ENCODE measurements at places on chromosomes 2 and 18. TPM values are rescaled to one million over a fixed set of nuclear protein-coding genes. Genes with fewer than 3 reads are reported as not detected.

GULP1 gene
- 31.5 TPM for total RNA-seq

TEX44 gene
- total RNA-seq: not detected

SERPINB4 gene
- total RNA-seq: not detected

RIT2 gene
- total RNA-seq: not detected

STPG4 gene
- total RNA-seq: 6.5 TPM

MC5R gene
- total RNA-seq: not detected

NDUFB3 gene
- total RNA-seq: 93.1 TPM

CD8B gene
- not detected for total RNA-seq

ZBTB7C gene
- total RNA-seq: not detected

MYO5B gene
- total RNA-seq: 25.4 TPM

LYG2 gene
- not detected for total RNA-seq

CD302 gene
- 1.5 TPM for total RNA-seq

ALPP gene
- 47.5 TPM for total RNA-seq

NR4A2 gene
- 2.3 TPM for total RNA-seq

TYMS gene
- total RNA-seq: 149 TPM

UGT1A4 gene
- 73.6 TPM for total RNA-seq

IL1F10 gene
- not detected for total RNA-seq

KRCC1 gene
- 17.4 TPM for total RNA-seq

MAPRE3 gene
- total RNA-seq: 17.1 TPM

Data from PC-9 (cell line).